Activated CD4-positive, alpha-beta T cell treated with anti-CD3 and anti-CD28 coated beads, Interleukin-2, amount 10 ng/mL, durations not matched to agents 7 days and 5 days (primary cell): ENCODE measurements at places on chromosomes 4 and X. TPM values are rescaled to one million over a fixed set of nuclear protein-coding genes. Genes with fewer than 3 reads are reported as not detected.

DNA sequence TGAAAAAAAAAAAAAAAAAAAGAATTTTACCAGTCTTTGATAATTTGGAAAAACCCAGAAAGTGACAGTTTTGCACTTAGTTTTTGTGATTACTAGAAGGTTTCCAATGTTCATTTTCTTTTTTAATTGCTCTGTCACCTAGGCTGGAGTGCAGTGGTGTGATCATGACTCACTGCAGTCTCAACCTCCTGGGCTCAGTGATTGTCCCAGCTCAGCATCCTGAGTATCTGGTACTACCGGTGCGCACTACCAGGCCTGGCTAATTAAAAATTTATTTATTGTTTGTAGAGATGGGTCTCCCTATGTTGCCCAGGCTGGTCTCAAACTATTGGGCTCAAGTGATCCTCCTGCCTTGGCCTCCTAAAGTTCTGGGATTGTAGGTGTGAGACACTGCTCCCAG is 3.3 kb downstream of the NUDT9 start:
- DNase-seq: no peak
- peaks cover 35% of the 10 kb centered on the region for H3K4me1 ChIP-seq
- H3K27me3 ChIP-seq: no peaks in the 10 kb centered on the region
- no peak overlapping the region for H3K4me3 ChIP-seq
- no peaks in the 10 kb centered on the region for H3K36me3 ChIP-seq
- H3K27ac ChIP-seq: peak overlapping the region; percentile 2

- peaks cover 11% of the 10 kb centered on the region for H3K4me1 ChIP-seq
- no peaks in the 10 kb centered on the region for H3K36me3 ChIP-seq
- DNase-seq: peak; percentile 21
- H3K4me3 ChIP-seq: no peak overlapping the region
- H3K27ac ChIP-seq: no peak overlapping the region
- no peaks in the 10 kb centered on the region for H3K27me3 ChIP-seq
Measured at GRCh38 chrX:112642349-112642748, 37.4 kb downstream of the LHFPL1 start.

DNA sequence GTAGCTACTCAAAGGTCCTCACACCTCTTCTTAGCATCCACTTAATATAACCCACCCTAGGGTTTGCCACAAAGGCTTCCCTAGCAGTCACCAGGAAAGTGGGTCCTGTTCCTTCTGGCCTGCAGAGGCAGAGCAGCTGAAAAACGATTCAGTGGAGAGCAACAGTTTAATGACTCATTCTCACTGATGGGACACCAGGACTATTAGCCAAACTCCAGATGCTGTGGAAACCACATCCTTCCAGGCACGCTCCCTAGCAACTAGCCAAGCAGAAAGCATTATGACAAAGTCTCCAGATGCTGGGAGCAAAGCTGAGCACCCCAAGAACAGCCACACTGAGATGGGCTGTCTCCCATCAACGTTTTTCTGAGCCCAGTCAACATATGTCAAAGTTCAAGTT is 30.3 kb upstream of the UTP14A start:
- no peaks in the 10 kb centered on the region for H3K36me3 ChIP-seq
- H3K27ac ChIP-seq: no peak overlapping the region
- no peaks in the 10 kb centered on the region for H3K4me1 ChIP-seq
- H3K4me3 ChIP-seq: no peak overlapping the region
- DNase-seq: no peak
- H3K27me3 ChIP-seq: no peaks in the 10 kb centered on the region

DNA sequence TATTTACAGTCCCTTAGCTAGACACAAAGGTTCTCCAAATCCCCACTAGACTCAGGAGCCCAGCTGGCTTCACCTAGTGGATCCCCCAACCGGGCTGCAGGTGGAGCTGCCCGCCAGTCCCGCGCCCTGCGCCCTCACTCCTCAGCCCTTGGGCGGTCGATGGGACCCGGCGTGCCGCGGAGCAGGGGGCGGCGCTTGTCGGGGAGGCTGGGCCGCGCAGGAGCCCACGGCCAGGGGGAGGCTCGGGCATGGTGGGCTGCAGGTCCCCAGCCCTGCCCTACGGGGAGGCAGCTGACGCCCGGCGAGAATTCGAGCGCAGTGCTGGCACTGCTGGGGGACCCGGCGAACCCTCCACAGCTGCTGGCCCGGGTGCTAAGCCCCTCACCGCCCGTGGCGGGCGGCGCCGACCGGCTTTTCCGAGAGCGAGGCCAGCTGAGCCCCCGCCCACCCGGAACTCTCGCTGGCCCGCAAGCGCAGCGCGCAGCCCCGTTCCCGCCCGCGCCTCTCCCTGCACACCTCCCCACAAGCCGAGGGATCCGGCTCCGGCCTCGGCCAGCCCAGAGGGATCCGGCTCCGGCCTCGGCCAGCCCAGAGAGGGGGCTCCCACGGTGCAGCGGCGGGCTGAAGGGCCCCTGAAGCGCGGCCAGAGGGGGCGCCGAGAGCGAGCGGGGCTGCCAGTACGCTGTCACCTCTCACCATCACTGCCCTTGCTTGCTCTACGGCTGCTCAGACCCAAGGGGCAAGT is 39.4 kb downstream of the WFS1 start:
- no peak for DNase-seq
- peaks cover 42% of the 10 kb centered on the region for H3K27me3 ChIP-seq
- no peak overlapping the region for H3K4me3 ChIP-seq
- no peaks in the 10 kb centered on the region for H3K4me1 ChIP-seq
- H3K36me3 ChIP-seq: no peaks in the 10 kb centered on the region
- no peak overlapping the region for H3K27ac ChIP-seq

GRCh38 chrX:119997570-119997969 is 54.0 kb upstream of the NKAP start:
- H3K36me3 ChIP-seq: no peaks in the 10 kb centered on the region
- peaks cover 76% of the 10 kb centered on the region for H3K27me3 ChIP-seq
- no peak overlapping the region for H3K4me3 ChIP-seq
- peaks cover 2% of the 10 kb centered on the region for H3K4me1 ChIP-seq
- H3K27ac ChIP-seq: no peak overlapping the region

- H3K36me3 ChIP-seq: no peaks in the 10 kb centered on the region
- H3K4me3 ChIP-seq: no peak overlapping the region
Measured at GRCh38 chr4:7581477-7581876, 146.7 kb upstream of the PSAPL1 start.

GRCh38 chr4:113556382-113557134 is 205.0 kb downstream of the CAMK2D start:
- H3K27me3 ChIP-seq: no peaks in the 10 kb centered on the region
- peaks cover 15% of the 10 kb centered on the region for H3K36me3 ChIP-seq
- no peak for DNase-seq
- peaks cover 4% of the 10 kb centered on the region for H3K4me1 ChIP-seq
- no peak overlapping the region for H3K27ac ChIP-seq

GRCh38 chrX:110671068-110671803 is 124.4 kb downstream of the CHRDL1 start:
- no peak for DNase-seq
- H3K4me1 ChIP-seq: no peaks in the 10 kb centered on the region
- no peak overlapping the region for H3K4me3 ChIP-seq

DNA sequence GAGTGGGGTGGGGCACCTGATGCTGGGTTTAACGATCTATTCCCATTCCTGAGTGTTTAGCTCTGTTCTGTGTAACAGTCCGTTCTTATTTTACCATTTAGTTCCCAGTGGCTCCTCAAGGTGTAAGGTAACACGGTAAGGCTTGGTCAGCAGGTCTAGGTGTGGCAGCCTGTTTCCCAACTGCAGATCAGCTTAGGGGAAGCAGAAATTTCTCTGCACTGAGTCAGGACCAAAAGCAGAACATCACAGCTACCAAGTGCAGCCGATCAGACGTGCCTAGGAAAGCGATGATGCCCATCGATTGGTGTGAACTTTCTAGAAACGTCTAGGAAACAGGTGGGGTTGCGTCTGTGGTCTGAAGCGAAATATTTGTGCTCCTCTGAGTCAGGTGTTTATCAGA is 240.1 kb downstream of the STIM2 start:
- H3K27me3 ChIP-seq: no peaks in the 10 kb centered on the region
- no peak overlapping the region for H3K27ac ChIP-seq
- H3K36me3 ChIP-seq: no peaks in the 10 kb centered on the region
- no peaks in the 10 kb centered on the region for H3K4me1 ChIP-seq
- DNase-seq: no peak
- no peak overlapping the region for H3K4me3 ChIP-seq

DNA sequence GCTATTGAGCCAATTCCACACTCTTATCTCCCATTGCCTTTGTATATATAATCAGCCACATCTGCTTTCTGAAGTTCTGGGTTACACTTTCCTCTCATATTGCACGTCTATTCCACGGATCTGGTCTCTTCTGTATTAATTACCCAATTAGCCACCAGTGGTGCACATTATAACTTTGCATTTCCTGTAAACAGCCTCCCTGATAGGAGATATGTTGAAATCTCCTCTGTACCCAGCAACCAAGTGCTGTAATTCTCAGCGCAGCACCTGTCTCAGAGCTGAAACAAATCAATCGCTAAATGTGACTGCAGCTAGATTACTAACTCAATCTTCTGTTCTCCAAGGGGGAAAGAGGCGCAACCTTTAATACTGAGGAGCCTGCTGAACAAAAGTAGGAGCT is 326.4 kb downstream of the SLITRK2 start:
- H3K4me1 ChIP-seq: no peaks in the 10 kb centered on the region
- no peaks in the 10 kb centered on the region for H3K36me3 ChIP-seq
- H3K4me3 ChIP-seq: no peak overlapping the region
- no peak overlapping the region for H3K27ac ChIP-seq
- no peak for DNase-seq

Gene MAGEE2
- not detected for total RNA-seq

Gene GPAT3
- total RNA-seq: 4.2 TPM

Gene IBSP
- not detected for total RNA-seq

Gene RHOXF2B
- total RNA-seq: not detected
